ENCODE measurements at places on chromosomes 5 and 9.

GRCh38 chr5:159198063-159199036 is 11.0 kb downstream of the RNF145 start:
- DNase-seq, result no peak

- DNase-seq, result peak; percentile 29
Observed at GRCh38 chr5:108521841-108522506, 140.1 kb upstream of the FBXL17 start.

DNA sequence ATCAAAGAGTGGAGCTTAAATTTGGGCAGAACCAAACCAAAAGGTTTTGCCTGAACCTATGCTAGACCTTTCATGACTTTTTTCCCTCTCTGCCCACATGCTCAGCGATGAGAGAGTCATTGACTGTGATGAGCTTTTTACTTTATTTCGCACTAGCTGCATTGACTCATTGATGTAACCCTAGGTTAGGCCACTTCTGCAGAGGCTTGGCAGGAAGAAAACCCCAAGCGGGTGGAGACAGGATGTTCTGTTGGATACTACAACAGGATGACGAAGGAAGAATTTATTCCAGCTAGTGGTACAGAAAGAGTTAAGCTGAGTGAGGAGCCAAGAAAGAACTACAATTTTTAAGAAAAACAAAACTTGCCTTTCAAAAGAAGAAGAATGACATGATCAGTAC is 18.4 kb downstream of the AGXT2 start:
- no peak for DNase-seq

GRCh38 chr5:22709743-22710142 is 143.4 kb downstream of the CDH12 start:
- no peak for DNase-seq

DNA sequence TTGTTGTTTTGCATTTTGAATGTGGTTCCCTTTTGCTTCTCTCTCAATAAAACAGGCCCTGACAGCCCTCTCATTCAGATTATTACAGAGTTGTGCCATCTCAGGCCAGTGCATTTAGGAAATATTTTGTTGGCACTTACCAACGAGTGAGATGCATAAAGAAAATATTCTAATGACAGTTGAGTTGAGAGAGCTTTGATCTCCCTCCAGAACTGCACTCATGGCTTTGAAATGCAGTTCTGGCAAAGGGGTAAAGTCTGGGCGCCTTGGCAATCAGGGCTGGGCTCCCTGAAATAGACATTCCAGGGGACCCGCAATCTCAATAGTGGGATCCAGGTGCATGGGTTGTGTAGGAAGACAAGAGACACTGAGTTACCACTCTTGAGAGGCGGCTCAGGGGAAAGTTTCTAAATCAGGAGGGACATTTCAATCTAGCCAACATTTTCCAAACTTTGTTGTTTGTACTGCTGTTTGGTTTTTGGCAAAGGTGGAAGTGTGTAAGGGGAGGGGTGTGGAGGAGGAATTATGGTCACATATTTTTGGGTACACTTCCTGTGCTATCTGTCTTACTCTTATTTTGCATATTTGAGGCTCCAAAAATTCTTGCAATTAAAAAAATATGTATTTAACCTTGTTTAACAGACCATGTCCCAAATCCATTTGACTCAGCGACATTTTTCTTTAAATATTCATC is 48.8 kb downstream of the PAPPA start:
- no peak for DNase-seq

All from NCI-H748 treated with DMSO at 0.1 percent for 48 hours (cell line).